Esophagus muscularis mucosa (tissue), 4 donors: ENCODE measurements at places on chromosomes 1 and 21. TPM values are rescaled to one million over a fixed set of nuclear protein-coding genes. Genes with fewer than 3 reads are reported as not detected.

S100A9 gene
- 845 TPM for total RNA-seq

- H3K27me3 ChIP-seq: no peaks in the 10 kb centered on the region
- peaks cover 11% of the 10 kb centered on the region for H3K4me1 ChIP-seq
Measured at GRCh38 chr1:172477216-172477615, 33.3 kb upstream of the PIGC start.

SAMD13 gene
- total RNA-seq: 0.33 TPM

- peak within 1 kb of the TSS; percentile 58 for H3K4me3 ChIP-seq
- peaks cover 21% of the 10 kb centered on the region for H3K4me1 ChIP-seq
- peaks cover 29% of the 10 kb centered on the region for H3K27me3 ChIP-seq
- peaks cover 13% of the 10 kb centered on the region for H3K36me3 ChIP-seq
- H3K27ac ChIP-seq: peak within 1 kb of the TSS; percentile 68
Measured at GRCh38 chr1:153678519-153679336, at the start of gene NPR1. NPR1 (plus strand) TSS chr1:153678688; CDS start chr1:153679109, 421 bp downstream.

STIL gene
- total RNA-seq: 2.5 TPM

OR10J1 gene
- total RNA-seq: not detected

GRCh38 chr1:205775015-205775716 lies at the start of gene RAB29:
RAB29 (minus strand) TSS chr1:205775482; CDS start chr1:205774956, 526 bp downstream.
- H3K4me1 ChIP-seq: peaks cover 26% of the 10 kb centered on the region
- peak; percentile 93 for DNase-seq
- H3K36me3 ChIP-seq: no peaks in the 10 kb centered on the region
- peak within 1 kb of the TSS; percentile 83 for H3K27ac ChIP-seq
- no peaks in the 10 kb centered on the region for H3K27me3 ChIP-seq

GRCh38 chr1:185166106-185166505 lies 9.1 kb downstream of the SWT1 start:
- no peak overlapping the region for H3K4me3 ChIP-seq
- no peaks in the 10 kb centered on the region for H3K27me3 ChIP-seq
- DNase-seq: no peak
- H3K36me3 ChIP-seq: peaks cover 55% of the 10 kb centered on the region
- H3K4me1 ChIP-seq: no peaks in the 10 kb centered on the region

- H3K4me3 ChIP-seq: no peak overlapping the region
- no peak overlapping the region for H3K27ac ChIP-seq
- no peak for DNase-seq
- no peaks in the 10 kb centered on the region for H3K4me1 ChIP-seq
- no peaks in the 10 kb centered on the region for H3K36me3 ChIP-seq
Measured at GRCh38 chr1:104946558-104947210, 1197.0 kb downstream of the AMY1C start.

- no peaks in the 10 kb centered on the region for H3K4me1 ChIP-seq
- H3K27me3 ChIP-seq: no peaks in the 10 kb centered on the region
- no peak overlapping the region for H3K4me3 ChIP-seq
- DNase-seq: no peak
- H3K36me3 ChIP-seq: no peaks in the 10 kb centered on the region
Measured at GRCh38 chr1:165581926-165582325, 38.1 kb downstream of the LRRC52 start.

HSD3B2 gene
- total RNA-seq: not detected

AKT3 gene
- 73.9 TPM for total RNA-seq

CLEC20A gene
- total RNA-seq: not detected

LCE2B gene
- total RNA-seq: not detected

RNF223 gene
- not detected for total RNA-seq

GRCh38 chr1:27789540-27790041 lies 16.6 kb downstream of the STX12 start:
- no peak overlapping the region for H3K27ac ChIP-seq
- H3K4me1 ChIP-seq: peaks cover 36% of the 10 kb centered on the region
- no peak for DNase-seq
- no peak overlapping the region for H3K4me3 ChIP-seq

PLA2G2A gene
- total RNA-seq: 58.3 TPM
